Effector memory CD8-positive, alpha-beta T cell (primary cell): ENCODE measurements at places on chromosomes 7 and 10.

DNA sequence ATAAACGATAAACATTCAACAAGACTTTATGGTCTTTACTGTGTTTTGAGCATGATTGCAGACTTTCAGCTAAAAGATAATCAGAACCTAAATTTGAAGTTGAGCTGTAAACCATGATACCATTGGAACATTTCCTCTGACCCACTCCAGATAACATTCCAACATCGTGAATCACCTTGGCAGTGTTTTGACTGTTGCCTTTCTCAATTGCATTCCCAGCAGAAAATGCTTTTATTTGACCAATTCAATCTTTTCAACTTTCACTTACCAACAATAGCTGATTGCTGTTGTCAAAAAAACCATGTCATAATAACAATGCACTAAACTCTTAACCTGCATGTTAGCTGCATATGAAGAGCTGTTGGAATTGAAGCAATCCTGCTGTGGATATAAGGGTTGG lies 165.5 kb downstream of the MDFIC start:
- no peak for DNase-seq

DNA sequence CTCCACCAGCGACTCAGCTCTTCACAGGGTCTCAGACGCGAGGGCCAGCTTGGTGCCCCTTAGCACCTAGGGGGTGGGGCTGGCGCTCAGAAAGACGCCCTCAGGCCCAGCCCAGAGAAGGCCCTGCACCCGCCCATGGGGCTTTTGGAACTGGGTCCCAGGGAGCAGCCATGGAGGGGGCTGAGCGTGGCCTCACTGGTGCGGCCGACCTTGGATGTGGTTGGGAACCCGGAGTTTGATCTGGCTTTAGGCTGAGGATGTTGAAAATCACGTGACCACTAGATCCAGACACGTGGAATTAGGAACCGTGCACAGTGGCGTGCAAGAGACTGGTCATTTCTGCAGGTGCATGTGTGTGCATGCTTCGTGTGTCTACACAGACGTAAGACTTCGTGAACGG lies 185.4 kb downstream of the DNAJB6 start:
- no peak for DNase-seq

- DNase-seq, result no peak
These were observed 23.2 kb downstream of the ABCB4 start for GRCh38 chr7:87452279-87452678.

DNA sequence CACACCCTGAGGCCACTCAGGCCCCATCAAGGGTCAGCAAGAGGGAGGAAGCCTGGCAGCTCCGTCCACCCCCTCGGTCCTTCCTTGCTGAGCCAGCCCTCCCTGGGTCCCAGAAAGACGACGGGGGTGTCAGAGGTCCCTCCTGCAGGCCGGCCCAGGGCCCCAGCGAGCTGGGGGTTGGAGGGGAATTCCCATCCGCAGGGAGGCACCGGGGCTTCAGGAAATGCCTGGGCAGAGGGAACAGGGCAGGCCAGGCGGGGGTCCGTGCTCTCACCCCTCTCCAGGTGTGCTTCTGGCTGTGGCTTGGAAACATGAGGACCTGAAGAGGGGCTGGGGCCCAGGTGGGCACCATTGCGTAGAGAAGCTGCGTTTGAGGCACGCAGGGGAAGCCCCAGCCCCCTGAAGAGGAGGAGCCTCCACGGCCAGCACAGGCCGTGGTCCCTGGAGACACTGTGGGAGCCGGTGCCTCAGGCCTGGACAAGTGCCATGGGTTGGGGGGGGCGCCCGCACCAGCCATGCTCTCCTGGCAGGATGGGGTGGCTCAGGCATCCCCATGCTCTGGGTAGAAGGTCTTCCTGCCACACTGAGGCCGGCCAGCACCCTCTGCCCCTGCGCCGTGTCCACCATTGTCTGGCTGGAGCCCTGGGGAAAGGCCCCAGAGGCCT lies 66.7 kb downstream of the PDGFA start:
- DNase-seq, result no peak

GRCh38 chr10:133325440-133326222 lies 11.1 kb downstream of the CALY start:
- no peak for DNase-seq

GRCh38 chr10:132406750-132407149 lies 9.8 kb downstream of the PWWP2B start:
- DNase-seq, result no peak

DNA sequence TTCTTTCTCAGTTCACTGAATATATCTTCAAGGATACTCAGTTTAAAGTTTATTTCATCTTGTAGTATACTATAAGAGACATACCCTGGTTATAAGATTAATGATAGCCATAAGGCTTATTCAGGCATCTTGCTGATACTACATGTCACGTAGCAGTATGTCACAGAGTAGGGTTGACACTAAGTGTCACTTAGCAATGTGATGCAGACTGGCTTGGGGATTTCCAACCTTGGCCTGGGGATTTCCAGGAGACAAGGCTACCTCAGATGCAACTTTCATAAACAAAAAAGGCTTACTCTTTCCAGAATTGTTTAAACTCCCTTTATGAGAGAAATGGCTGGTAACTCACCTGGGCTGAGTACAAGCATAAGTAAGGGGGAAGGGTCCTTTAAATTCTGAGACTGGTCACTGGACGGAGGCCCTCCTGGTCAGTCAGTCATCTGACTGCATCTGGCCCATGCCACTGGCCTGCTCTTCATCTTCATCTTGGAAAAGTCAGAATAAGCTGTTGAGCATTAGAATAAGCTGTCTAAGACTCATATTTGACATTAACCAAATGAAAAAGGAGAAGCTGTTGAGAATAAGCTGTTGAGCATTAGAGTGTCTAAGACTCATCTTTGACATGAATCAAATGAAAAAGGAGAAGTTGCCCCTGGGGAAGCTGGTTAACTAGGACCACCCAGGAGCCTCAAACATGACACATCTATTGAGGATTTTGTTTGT lies 9.5 kb downstream of the SLC13A1 start:
- no peak for DNase-seq

DNA sequence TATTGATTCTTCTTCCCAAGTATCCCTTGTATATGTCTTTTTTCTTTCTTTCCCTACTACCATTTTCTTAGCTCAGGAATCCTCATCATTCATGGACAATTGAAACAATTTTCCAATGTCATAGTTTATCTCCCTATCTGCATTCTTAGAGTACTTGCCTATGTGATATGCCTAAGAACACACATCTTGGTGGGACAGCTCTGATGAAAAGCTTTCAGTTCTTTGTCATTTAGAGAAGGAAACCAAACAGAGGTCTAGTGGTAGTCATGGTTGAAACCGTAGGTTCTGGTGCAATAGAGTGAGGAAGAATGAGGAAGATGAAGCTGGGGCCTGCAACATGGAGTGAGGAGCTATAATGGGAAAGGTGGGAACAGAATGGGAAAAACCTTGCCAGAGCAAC lies 28.2 kb downstream of the TDRD1 start:
- DNase-seq, result no peak

DNA sequence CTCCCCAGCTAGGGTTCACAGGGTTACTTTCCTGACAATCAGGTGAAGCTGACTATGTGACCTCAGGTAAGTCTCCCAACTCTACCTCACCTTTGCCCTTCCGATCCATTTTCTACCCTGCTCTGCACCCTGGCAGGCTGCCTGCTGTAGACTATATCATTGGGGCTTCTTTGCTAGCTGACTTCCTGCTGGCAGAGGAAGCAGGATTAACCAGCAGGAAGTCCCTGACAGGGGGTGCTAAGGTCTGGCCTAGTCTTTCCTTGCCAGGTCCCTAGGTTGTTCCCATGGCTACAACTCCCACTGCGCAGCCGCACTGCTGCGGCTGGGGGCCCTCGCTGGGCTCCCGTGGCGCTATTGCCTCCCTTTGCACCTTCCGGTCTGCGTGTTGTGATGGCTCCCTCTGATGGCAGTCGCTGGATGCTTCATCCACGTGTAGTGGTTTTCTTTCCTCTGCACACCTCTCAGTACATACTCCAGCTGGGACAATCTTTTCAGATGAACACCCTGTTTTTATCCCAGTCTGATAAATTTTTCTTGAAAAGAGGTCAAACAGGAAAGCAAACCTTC lies 365.9 kb downstream of the REEP3 start:
- DNase-seq, result no peak

DNA sequence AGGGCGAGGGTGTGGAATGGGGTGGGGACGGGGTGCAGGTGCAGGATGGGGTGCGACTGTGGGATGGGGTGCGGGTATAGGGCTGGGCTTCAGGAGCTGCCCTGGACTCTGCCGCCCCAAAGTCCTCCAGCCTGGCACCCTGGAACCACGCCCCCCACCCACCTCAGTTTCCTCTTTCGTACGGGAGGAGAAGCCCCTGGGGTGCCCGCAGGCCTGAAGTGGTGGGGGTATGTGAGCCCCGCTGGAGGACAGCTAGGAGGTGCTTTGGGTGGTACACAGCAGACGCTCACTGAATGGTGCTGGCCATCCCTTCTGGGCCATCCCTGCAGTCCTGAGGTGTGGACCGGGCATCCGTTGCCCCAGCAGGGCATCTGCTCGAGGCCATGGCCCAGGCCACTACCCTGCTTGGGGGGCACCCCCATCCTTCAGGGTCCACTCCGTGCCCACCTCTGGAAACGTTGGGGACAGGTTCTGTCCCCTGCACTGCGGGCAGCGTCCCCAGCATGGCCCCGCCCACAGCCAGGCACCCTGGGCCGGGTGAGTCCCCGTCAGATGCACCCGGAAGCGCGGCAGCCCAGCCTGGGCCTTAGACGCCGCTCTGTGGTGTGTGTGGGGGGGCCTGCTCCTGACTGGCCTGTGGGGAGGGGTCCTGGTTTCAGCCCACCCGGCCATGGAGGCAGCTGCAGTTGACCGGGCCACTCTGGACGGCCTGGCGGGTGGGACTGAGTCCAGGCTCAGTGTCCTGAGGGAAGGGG lies 41.6 kb downstream of the UNCX start:
- no peak for DNase-seq

GRCh38 chr7:25583621-25584020 lies 355.3 kb upstream of the NPVF start:
- DNase-seq, result no peak

DNA sequence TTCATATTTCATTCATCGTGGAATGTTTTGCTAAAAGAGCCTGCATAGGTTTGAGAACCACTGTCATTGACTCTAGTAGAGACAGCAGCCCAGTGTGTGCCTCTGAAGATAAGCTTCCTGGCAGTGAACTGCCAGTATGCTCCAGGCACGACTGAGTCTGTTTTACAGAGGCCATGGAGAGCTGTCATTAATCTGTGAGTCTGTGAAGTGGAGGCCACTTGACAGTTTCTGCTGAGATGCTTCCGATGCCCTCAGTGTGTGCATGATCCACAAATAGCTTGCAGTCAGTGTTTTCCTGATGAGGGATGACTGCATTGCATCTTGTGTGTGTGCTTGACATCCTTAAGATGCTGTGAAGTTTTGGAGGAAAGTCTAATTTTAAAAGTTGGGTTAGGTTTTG lies 162.2 kb downstream of the PFKFB3 start:
- no peak for DNase-seq

- DNase-seq, result no peak
These were observed 88.3 kb downstream of the PTPRZ1 start for GRCh38 chr7:121961089-121961867.

GRCh38 chr7:50953303-50953702 lies 170.6 kb upstream of the GRB10 start:
- no peak for DNase-seq
